Umbilical cord (tissue), 2 donors: ENCODE measurements at places on chromosomes 4 and X.

GRCh38 chrX:48025561-48025960 is 18.8 kb downstream of the SPACA5 start:
- peak; percentile 68 for DNase-seq

DNA sequence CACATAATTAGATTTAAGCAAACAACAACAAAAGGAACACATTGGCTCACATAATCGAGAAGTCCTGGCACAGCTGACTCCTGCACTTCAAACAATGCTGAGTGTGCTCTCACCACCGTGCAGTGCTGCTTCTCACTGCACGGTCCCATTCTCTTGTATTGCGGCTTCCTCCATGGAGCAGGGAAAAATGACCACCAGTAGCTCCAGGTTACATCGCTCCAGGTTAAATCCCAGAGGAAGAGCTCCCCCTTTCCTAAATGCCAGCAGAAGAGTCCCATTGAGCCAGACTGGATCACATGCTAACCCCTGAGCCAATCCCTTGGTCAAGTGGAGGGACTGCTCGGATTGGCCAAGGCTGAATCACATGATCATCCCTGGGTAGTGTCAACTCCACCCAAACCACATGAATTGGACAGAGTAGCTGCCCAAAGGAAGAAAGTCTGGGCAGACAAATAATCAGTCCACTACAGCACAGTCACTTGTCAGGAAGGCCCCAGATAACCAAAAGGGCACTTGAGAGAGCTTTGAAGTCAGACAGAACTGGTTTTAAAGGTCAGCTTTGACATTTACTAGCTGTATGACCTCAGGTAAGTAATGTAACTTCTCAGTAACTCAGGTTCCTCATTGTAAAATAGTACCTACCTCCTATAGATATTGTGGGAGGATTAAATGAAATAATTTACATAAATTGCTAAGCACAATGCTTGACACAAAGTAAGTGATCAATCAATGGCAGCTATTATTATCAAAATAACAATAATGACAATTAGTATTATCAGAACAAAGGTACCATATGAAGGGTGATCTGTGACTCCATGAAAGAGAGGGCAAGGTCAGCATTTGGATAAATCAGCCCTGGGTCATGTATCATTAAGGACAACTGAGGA is 14.3 kb downstream of the TEC start:
- DNase-seq = no peak

- DNase-seq = no peak
These were observed 689 bp upstream of the TMA16 start for GRCh38 chr4:163493643-163494359.

- DNase-seq = no peak
These were observed 15.4 kb downstream of the SORCS2 start for GRCh38 chr4:7207628-7208231.

DNA sequence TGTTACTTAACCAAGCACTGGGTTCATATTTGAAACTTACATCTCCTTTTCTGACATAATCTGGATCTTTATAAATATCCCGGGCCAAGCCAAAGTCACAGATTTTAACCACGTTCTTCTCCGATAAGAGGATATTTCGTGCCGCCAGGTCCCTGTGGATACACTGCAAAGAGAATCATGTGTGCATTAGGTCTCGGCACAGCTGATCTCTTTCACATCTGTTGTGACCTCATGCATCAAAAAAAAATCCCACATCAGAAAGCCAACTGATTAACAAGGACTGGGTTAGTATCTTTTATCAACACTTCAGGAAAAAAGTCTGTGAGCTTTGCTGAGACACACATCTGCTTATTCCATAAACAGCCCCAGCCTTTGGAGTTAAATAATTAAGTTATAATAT is 35.5 kb downstream of the KDR start:
- peak; percentile 92 for DNase-seq
